ENCODE measurements at places on chromosomes 5 and 9. TPM values are rescaled to one million over a fixed set of nuclear protein-coding genes. Genes with fewer than 3 reads are reported as not detected.

DNA sequence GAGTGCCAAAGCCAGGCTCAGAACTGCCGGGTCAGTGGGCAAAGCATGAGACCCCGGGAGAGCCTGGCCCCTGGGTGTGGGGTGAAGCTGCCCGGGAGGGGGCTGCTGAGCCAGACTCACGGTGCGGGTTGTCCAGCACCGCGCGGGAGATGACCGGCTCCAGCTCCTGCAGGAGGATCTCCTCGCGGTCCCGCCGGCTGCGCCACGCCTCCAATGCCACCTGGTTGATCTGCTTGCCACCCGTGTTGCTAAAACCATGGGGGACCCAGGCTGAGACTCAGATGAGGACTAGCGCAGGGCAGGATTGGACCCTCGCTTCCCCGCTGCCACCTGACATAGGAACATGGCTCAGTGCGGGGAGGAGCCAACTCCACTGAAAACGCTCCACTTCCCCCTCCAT, 2.6 kb downstream of the TOR2A start:
- no peak for DNase-seq

GRCh38 chr5:113378081-113378480, 56.7 kb downstream of the TSSK1B start:
- DNase-seq = no peak

- no peak for DNase-seq
Observed at GRCh38 chr9:114827641-114828302, 21.9 kb upstream of the TNFSF15 start.

MELK gene
- total RNA-seq = 27.0 TPM

GRCh38 chr9:130262771-130263170, 2.8 kb upstream of the HMCN2 start:
- DNase-seq = no peak

DNA sequence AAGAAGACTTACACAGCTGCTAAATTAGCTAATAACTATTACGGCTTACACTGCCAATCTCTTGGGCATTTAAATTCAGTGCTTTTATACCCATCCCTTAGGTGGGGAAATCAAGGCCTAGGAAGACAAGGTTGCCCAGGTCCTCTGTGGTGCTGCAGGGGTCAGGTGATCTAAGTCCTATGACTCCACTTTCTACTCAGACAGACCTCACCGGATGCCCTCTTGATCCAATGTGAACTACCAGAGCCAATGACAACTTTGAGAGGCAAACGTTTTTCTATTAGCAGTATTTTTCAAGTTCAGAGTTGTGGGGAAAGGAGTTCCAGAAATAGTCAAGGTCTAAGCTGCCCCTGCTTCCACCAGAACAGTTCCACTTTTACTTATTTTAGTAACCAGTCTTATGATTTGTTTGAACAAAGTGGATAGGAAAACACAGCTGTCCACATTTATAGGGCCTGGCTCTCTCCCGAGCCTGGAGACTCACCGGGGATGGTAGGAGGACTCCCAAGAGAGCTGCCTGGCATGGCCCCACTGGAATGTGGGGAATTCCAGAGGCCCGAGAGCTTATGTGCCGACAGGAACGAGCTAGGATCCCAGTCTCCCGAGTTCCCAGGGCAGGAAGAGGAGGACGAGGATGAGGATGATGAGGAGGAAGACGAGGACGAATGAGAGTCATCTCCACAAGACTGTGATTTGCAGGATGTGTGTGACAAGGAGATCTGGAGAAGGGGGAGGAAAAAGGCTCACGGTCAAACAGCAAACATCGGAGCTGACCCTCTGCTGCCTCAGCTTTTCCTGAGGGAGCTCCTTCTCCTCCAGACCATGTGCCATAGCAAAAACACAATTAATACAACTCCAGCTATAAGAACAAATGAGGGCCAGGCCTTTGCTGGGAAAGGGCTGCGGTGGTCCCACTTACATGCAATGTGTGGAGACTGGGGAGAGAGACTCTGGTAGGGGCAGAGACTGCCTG, 16.7 kb downstream of the FAM193B start:
- DNase-seq = no peak

GRCh38 chr5:148146487-148146886, 21.9 kb upstream of the SPINK14 start:
- DNase-seq = no peak

DNA sequence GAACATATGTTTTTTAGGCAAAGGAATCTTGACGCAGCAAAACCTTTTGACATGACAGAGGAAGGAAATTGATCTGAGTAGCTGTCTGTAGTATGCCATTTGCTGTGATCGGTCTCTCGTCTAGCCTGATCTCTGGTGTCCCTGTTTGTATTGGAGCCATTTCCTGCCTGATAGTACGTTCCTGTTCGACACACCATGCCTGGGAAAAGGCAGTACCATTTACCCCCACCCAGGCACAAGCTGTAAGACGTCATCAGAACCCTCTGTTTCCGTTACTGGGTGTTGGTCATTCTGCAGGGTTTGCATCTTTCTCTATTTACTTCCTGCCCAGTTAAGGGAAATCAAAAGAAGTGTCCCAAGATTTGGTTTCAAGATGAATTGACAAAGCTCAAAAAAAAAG, 129.7 kb downstream of the CEMIP2 start:
- DNase-seq = no peak

GRCh38 chr5:180599981-180600553, 8.8 kb upstream of the SCGB3A1 start:
- DNase-seq = no peak

KCNV2 gene
- not detected for total RNA-seq

- no peak for DNase-seq
Observed at GRCh38 chr9:132498531-132499210, 83.7 kb upstream of the BARHL1 start.

OR2K2 gene
- not detected for total RNA-seq

DNA sequence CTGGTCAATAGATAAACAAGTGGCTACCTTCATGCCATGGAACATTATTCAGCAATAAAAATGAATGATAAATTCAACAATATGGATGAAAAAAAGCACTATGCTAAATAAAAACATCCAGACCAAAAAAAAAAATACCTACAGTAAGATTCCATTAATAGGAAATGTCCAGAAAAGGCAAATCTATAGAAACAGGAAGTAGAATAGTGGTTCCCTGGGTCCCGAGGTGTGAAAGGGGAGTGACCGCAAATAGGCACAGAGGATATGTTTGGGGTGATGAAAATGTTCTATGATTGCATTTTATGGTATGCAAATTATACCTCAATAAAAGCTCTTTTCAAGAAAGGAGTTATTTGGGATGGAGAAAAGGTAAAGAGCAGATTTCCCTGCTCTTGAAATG, 3.6 kb upstream of the GPR151 start:
- DNase-seq = no peak

PCDHA11 gene
- total RNA-seq = 1.0 TPM

DNA sequence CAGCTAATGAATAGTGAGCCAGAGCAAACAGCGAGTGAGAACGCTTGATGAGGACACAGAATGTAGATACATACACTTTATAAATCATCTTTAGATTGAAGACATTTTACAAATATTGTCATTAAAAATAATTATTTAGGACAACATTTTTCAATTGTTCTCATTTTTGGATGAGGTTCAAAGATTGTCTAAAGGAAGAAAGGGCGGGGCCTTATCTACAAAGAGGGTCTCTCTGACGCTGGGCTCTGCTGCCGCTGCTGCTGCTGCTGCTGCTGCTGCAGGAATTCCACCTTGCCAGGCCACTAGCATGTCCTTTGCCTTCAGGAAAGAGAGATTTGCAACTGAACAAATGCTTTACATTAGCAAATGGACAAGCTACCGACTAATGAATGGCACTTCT, 220.7 kb upstream of the TMEM161B start:
- no peak for DNase-seq

DNA sequence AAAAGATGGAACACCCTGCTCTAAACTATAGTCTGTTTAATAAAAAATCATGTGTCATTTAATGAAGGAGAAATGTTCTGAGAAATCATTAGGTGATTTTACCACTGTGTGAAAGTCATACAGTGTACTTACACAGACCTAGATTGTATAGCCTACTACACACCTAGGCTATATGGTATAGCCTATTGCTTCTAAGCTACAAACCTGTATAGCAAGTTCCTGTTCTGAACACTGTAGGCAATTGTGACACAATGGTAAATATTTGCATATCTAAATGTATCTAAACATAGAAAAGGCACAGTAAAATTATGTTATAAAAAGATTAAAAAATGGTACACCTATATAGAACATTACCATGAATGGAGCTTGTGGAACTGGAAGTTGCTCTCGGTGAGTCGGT, 40.6 kb downstream of the EFNA5 start:
- DNase-seq = no peak

DNA sequence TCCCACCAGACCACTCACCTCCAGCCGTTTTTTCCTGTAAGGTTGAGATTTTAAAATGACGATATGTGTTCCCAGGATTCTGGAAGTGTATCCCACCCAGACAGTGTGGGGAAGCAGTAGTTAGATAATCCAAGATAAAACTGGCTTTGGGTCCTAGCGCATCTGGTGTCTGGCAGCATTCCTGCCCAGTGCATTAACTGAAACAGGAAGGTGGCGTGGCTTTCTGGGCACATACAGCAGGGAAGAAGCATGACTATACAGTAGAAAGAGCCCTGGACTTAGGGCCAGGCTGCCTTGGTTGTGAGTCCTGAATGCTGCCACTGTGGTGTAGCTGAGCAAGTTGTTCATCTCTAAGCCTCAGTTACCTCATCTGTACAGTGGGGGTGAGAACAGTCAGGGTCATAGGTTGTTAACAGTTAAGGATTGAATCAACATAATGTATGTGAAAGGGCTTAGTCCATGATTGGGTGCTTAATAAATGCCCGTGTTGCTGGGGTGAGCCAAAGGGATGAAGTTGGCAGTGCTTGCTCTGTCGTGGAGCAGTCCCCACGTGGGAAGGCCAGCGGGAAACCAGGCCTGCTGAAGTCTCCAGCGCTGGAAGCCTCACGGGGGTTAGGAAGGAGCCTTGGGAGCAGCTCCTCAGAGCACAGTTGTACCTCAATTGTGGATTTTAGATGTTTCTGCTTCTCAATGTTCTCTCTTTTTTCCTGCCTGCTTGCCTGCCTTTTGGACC, 18.0 kb downstream of the CLTA start:
- DNase-seq = no peak

DNA sequence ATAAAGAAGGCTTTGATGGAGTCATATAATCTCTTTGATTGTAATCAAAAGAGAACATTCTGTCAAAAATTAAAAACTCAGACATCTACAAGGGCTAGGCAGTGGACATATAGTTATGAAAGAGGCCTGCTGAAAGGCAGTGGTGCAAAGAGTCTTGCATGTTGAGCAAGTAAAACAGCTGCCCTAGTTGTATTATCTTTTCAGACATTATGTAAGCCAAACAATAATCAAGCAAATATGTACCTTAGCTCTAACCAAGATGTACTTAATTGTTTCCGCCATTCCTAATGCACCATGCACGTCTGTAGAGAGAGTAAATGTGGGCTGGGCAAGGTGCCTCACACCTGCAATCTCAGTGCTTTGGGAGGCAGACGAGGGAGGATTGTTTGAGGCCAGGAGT, 14.3 kb downstream of the GAPT start:
- no peak for DNase-seq

GRCh38 chr9:99866398-99866797, 40.1 kb upstream of the STX17 start:
- no peak for DNase-seq

CA9 gene
- 0.29 TPM for total RNA-seq

ARHGEF37 gene
- total RNA-seq = 1.8 TPM

DNA sequence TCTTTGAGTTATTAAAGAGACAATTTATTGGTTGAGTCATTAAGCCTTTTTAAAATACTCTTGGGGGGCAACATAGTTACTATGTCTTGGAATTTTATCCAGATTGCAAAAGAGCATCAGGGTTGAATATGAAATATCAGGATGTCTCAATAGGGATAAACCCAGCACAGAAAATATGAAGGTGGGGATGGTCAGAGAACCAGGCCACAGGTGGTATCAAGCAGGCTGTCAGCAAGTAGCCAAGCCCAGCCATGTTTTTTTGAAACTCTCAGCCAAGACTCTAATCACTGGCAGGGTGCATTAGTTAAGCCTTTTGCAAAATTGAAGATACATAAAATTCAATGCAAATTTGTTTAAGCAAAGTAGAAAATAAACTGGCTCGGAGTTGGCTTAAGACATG, 468.9 kb downstream of the DTWD2 start:
- no peak for DNase-seq

IL5 gene
- total RNA-seq = not detected

LRRC19 gene
- total RNA-seq = not detected

DNA sequence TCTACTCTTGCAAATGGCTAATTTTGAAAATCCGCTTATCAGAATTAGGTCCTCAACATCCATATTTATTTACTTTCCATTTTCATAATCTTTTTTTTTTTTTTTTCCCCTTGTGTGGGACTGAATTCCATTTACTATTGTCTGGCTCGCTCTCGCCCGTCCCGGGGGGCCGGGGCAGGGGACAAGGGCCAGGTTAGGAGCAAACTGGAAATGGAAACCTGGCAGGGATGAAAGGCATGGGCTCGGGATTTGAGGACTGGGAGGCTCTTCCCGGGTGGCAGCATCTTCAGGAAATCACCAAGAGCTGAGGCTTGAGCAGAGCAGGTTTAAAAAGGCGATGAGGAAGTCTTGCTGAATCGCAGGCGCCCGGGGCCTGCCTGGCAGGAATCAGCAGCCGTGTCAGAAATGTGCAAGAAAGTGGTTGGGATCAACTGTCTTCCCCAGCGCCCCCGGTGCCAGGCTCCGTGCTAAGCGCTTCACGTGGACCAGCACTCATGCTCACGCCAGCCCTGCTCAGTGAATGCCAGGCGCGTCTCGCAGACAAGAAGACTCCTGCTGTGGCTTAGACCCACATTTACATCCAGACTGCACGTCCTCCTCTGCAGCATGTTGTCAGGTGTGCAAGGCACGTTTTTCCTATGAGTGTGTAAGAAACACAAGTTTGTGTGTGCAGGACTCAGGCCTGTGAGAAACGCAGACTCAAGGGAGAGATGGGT, 66.3 kb upstream of the UNC5A start:
- DNase-seq = no peak

GRCh38 chr5:93423300-93423699, 157.7 kb downstream of the NR2F1-AS1 start:
- DNase-seq = no peak

- no peak for DNase-seq
Observed at GRCh38 chr9:96868709-96869108, 14.4 kb upstream of the ZNF782 start.

SLC4A9 gene
- total RNA-seq = 0.18 TPM

GRCh38 chr5:137022725-137023124, 476.4 kb downstream of the SPOCK1 start:
- DNase-seq = no peak
